Choroid plexus epithelial cell (primary cell): ENCODE measurements at places on chromosomes 5 and 9.
A peak's percentile ranks its signal among the peaks of the same experiment; 100 is the strongest.

DNA sequence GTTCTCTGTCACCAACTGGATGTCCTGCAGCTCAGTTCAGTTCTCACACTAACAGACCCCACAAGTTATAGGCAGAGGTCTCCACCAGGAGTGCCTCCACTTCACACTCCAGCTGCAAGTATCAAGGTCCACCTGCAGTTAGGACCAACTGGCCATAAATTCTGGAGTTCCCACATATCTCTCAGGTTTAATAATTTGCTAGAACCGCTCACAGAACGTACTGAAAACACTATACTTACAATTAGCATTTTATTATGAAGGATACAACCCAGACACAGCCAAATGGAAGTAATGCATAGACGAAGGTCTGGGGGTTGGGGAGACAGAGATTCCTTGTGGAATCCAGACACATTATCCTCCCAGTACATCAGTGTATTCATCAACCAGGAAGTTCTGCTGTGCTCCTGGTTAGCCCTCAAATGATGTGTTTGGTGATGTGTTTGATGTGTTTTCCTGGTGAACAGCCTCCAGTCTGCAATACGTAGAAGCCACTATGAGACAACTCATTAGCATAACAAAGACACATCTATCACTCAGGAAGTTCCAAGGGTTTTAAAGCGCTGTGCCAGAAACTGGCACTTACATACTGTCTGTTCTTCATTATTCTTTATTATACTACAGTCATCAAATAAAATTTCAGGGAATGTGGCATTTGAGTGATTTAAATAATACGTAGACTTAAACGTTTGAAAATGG is 25.4 kb downstream of the OGN start:
- DNase-seq: no peak

DNA sequence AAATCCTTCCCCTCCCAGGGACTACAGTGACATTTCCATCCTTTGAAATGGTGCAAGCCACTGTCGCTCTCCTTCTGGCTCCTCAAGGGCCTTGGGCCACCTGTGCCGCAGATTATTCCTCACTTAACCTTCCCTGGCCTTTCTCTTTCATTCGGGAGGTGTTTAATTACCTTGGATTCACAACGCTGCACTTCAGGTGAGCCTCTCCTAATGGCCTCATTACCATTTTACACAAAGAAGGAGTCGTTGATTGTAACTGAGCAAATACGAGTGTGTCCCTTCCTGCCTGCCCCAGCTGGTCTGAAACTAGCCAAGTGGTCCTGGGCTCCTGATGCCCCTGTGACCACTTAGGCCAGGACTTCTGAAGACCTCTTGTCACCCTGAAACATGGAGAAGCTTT is 205.0 kb downstream of the CRB2 start:
- DNase-seq: no peak

- no peak for DNase-seq
Measured at GRCh38 chr9:20302197-20302596, 320.1 kb downstream of the MLLT3 start.

- no peak for DNase-seq
Measured at GRCh38 chr5:82597437-82597836, 319.3 kb upstream of the RPS23 start.

DNA sequence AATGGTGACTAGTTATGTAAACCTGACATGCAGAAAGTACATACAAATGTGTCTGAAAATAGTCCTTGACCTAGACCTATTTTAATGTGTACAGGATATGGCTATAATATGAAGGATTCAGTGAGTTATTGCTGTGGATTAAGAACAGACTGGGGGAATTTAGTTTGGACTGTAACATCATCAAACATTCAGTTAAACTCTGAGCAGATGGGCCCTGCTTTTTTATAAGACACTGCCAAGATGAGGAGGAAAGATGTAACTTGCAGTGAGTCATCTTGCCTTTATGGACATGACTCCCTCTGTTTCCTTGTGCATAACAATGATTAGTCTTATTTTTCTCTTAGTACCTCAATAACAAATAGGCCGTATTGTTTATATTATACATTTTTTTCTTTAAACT is 12.2 kb downstream of the PPP3R2 start:
- DNase-seq: peak; percentile 64

GRCh38 chr5:125293726-125294125 is 547.3 kb upstream of the ZNF608 start:
- no peak for DNase-seq

- DNase-seq: no peak
Measured at GRCh38 chr5:177443144-177443983, 3.2 kb upstream of the PRR7 start.
